ENCODE measurements at places on chromosomes 5 and 9.

DNA sequence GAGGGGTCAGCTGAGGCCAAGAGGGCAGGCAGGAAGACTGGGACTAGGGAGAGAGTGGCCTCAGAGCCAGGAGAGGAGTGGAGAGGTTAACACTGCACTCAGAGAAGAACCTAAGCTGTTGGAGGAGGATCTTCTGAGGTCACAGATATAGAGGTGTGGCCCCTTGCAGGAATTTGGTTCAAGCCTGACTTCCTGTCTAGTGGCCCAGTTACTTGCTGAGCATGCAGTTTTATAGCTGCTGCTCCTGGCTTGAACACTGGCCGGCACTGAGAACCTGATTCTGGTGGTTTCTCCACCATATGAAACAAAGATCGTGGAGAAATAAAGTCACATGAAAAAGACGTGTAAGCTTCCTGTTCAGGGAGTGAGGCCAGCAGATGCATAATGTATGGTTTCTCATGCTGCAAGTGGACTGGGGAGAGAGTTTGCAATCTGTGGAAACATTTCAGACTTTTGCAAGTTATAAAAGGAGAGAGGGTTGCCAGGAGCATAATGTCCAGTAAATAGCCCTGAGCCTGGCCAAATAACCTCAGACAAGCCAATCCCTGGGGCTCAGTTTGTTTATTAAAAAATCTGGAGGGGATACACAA, 82.6 kb downstream of the GALNT10 start:
- peaks cover 25% of the 10 kb centered on the region for H3K4me1 ChIP-seq
- DNase-seq: peak; percentile 44
- no peaks in the 10 kb centered on the region for H3K27me3 ChIP-seq
- peak overlapping the region; percentile 12 for H3K4me3 ChIP-seq
- peaks cover 4% of the 10 kb centered on the region for H3K36me3 ChIP-seq

GRCh38 chr5:14787801-14788579, 83.6 kb downstream of the ANKH start:
- DNase-seq: no peak
- no peak overlapping the region for H3K4me3 ChIP-seq
- peaks cover 8% of the 10 kb centered on the region for H3K36me3 ChIP-seq
- no peak overlapping the region for H3K27ac ChIP-seq
- peaks cover 12% of the 10 kb centered on the region for H3K4me1 ChIP-seq

- H3K27me3 ChIP-seq: no peaks in the 10 kb centered on the region
- DNase-seq: no peak
- no peaks in the 10 kb centered on the region for H3K4me1 ChIP-seq
- no peak overlapping the region for H3K4me3 ChIP-seq
- no peaks in the 10 kb centered on the region for H3K36me3 ChIP-seq
Observed at GRCh38 chr5:152907488-152908245, 502.6 kb upstream of the NMUR2 start.

DNA sequence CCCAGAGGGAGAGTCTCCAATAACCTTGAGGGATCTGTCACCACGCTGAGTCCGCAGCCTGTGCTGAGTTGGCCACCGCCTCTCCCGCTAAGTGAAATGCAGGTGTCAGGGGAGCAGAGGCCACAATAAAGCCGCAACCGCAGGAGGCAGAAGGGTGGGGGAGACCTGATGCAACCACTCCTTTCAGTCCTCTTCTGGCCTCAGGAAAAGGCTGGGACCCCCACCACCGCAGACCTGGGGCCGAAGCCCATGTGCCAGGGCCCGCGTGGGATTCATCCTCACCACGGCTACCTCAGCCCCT, 576 bp downstream of the MAP1B start:
- H3K36me3 ChIP-seq: no peaks in the 10 kb centered on the region
- H3K27ac ChIP-seq: no peak overlapping the region
- H3K4me1 ChIP-seq: peaks cover 12% of the 10 kb centered on the region
- H3K4me3 ChIP-seq: peak overlapping the region; percentile 28

GRCh38 chr5:82754036-82754746, 323.0 kb downstream of the TMEM167A start:
- no peaks in the 10 kb centered on the region for H3K27me3 ChIP-seq
- H3K36me3 ChIP-seq: peaks cover 9% of the 10 kb centered on the region
- H3K4me1 ChIP-seq: peaks cover 6% of the 10 kb centered on the region
- DNase-seq: no peak
- H3K4me3 ChIP-seq: no peak overlapping the region
- no peak overlapping the region for H3K27ac ChIP-seq

GRCh38 chr9:79567671-79568098, 4.1 kb upstream of the TLE4 start:
- no peak overlapping the region for H3K27ac ChIP-seq
- peaks cover 17% of the 10 kb centered on the region for H3K4me1 ChIP-seq
- no peaks in the 10 kb centered on the region for H3K36me3 ChIP-seq
- no peak overlapping the region for H3K4me3 ChIP-seq
- no peak for DNase-seq
- peaks cover 2% of the 10 kb centered on the region for H3K27me3 ChIP-seq

DNA sequence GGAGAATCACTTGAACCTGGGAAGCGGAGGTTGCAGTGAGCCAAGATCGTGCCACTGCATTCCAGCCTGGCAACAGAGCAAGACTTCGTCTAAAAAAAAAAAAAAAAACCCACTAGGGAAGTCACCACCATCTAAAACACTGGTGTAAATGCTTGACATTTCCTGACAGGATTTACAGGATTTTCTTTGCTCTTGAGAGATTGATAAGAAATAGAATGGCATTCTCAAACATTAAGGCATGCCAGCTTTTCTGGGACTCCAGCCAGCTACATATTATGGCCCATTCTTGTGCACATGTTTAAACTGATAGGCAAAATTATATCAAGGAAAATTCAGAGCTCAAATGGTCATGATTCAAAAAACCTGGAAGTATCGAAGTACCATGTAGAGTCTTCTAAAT, 28.7 kb downstream of the GTF3C4 start:
- peaks cover 9% of the 10 kb centered on the region for H3K27me3 ChIP-seq
- H3K36me3 ChIP-seq: peaks cover 5% of the 10 kb centered on the region
- H3K4me3 ChIP-seq: no peak overlapping the region
- no peak overlapping the region for H3K27ac ChIP-seq
- H3K4me1 ChIP-seq: peaks cover 4% of the 10 kb centered on the region

Measured in activated CD8-positive, alpha-beta T cell treated with anti-CD3 and anti-CD28 coated beads, Interleukin-2, amount 10 ng/mL, durations not matched to agents 7 days and 5 days (primary cell).